CD4-positive, alpha-beta T cell treated with Interleukin-21 for 1 hour (primary cell): ENCODE measurements at places on chromosomes 5 and 9.

DNA sequence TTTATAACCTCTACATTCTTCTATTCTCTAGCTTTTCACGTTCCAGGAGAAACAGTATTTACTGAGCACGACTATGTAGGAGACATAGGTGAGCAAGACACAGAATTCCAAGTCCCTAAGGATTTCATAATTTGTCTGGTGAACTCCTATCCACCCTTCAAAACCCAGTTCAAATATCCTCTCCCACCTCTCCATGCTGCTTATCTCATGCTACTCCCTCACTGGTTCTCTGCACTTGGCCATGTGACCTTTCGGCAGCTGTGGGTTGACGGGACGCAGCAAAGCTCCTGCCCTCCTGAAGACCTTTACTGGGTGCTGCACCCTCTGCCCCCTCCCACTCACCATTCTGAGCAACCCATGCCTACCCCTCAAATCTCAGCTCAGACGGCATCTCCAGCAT is 173.2 kb downstream of the RGS3 start:
- DNase-seq: no peak

GRCh38 chr5:124871303-124871702 is 124.9 kb upstream of the ZNF608 start:
- DNase-seq: no peak

DNA sequence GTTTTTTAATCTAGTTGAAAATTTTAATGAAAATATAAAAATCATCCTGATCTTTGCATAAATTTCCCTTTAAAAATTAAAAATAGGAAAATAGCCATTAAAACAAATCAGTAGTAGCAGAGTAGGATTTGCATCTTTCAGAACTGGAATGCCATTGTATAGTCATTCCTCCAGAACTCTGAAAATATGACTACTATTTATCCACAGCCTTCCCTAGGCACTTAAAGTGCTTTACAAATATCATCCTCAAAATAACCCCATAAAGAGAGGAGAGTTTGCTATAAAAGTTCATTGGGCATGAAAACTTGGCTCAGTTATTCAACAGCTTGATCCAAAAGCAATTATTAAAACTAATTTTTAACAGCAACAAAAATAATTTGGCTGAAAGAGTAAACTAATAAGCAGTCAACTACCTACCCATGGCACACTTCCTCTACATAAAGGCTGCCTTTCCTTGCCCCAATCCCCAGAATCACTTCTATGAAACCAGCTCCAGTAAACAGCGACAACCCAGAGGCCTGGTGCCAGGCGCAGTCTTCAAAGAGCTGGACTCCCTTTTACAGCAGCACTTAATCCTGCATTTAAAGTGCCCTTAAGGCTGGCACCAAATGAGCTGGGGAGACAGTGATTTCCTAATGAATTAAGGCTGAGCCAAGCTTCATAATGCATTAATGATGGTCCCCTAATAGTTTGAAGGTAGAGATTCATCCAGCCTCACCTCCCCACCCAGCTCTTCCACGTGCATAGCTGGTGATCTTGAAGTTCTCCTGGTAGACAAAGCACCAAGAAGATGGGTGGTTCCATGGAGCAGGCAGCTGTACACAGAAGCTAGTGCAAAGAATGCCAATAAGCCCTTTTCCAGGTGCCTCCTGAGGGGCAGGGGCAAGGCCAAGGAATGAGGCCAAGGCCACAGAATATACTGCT is 36.1 kb downstream of the LHFPL2 start:
- no peak for DNase-seq

GRCh38 chr5:8907168-8907868 is 638.6 kb downstream of the SEMA5A start:
- no peak for DNase-seq

DNA sequence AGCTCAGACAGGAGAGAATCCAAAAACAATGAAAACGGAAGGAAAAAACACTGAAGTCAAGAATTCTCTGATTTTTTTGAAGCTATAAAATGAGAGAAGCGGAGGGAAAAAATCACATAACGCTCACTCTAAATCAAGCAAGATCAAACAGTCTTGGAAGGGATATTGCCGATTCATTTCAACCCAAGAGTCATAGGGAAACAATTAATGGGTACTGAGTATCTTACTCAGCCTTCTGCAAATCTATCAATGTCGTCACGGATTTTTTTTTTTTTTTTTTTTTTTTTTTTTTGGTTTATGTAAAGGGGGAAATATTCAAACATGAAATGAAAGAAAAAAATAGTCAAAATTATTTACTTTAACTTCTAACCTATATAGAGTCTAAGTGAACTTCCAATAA is 9.5 kb downstream of the MEF2C start:
- no peak for DNase-seq
